ENCODE measurements at places on chromosomes 12 and 14.

DNA sequence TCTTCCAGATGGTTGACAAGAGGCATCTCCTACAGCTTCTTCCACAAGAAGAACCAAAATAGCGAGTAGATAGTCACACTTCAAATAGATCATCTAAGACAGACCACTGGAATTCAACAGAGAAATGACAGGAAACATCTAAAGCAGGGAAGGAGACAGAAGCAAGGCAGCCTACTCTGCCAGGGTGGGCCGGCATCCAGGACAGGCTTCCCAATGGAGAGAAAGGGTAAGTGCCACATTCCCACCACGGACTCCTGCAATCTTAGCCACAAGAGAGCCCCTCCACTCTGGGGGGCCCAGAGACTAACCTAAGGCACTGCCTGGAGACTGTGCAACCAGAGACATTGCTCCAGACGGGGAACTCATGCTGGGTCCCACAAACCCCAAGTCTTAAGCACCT is 154.5 kb downstream of the NDUFA12 start:
- no peak for DNase-seq

DNA sequence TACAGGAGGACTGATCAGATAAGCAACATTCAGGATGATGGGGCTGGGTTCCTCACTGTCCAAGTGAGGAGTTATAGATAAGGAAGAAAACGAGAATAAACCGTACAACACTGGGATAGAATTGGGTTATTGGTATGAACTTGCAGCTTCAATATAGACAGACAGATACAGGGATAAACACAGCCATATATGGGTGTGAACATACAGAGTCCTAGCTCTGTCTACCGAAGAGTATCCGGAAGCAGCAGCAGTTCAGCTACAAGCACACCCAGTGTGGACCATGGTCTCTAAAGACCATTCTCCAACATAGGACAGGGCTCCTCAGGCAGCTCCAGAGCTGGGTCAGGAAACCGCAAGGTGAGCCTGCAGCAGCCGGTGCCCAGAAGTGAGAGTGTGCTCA is 40.8 kb downstream of the CDC42BPB start:
- no peak for DNase-seq

GRCh38 chr12:75724928-75725312 is 213.5 kb upstream of the KRR1 start:
- DNase-seq = no peak

GRCh38 chr14:76706811-76707210 is 54.5 kb upstream of the VASH1 start:
- no peak for DNase-seq

GRCh38 chr12:131829356-131829747 is 1.2 kb downstream of the MMP17 start:
- no peak for DNase-seq

DNA sequence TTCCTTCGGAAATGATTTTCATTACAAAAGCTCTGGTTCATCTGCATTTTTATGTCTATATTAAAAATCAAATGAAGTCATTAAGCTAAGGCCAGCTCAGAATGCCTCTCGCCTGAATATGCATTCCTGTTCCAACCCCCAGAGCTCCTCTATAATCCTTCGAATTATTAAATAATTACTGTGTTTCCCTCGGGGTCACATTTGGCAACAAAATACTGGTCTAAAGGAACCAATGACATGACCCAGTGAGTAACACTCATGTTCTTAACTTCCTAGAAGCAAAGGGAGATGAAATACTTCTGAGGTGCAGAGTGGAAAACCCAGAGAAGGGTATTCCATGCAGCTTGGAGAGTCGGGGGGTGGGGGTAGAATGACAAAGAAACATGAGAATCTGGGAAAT is 68.3 kb downstream of the FOXN3 start:
- DNase-seq = no peak

DNA sequence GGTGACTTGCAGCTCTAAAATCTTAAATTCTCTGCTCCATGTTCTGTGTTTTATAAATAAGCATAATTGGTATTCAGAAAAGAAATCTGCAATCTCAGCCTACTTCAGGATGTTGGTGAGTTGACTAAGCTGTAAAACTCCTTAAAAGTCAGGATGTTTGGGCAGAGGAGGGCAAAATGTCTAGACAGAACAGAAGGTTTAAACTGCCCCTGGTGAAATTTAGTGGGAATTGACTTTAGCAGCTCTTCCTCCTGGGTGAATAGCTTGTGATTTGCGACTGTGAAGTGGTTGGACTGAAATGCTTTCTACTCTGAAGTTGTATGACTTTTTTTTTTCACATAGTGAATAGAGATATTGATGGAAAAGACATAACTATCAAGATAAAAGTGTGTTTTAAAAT is 85.8 kb downstream of the CAND1 start:
- DNase-seq = no peak

Measured in GM18507 (cell line).